Renal pelvis (tissue), 12 donors: ENCODE measurements at places on chromosomes 3 and 15.

GRCh38 chr3:169212086-169212485 lies 451.4 kb downstream of the MECOM start:
- DNase-seq = no peak

DNA sequence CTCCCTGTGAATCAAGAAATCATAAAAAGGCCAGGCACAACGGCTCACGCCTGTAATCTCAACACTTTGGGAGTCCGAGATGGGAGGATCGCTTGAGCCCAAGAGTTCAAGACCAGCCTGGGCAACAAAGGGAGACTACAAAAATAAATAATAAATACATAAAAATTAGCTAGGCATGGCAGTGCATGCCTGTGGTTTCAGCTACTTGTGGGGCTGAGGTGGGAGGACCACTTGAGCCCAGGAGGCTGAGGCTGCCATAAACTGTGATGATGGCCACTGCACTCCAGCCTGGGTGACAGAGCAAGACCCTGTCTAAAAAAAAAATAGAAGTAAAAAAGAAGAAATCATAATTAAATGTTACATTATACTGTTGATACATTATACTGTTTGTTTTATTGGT lies 28.0 kb upstream of the DCUN1D1 start:
- DNase-seq = no peak

GRCh38 chr3:184336547-184337398 lies 627 bp upstream of the FAM131A start:
- DNase-seq = no peak

GRCh38 chr3:56061279-56061626 lies 407.0 kb downstream of the ERC2 start:
- no peak for DNase-seq

GRCh38 chr3:47156396-47156795 lies 7.5 kb downstream of the SETD2 start:
- no peak for DNase-seq
